ENCODE measurements at places on chromosomes 13 and 19. TPM values are rescaled to one million over a fixed set of nuclear protein-coding genes. Genes with fewer than 3 reads are reported as not detected.
A peak's percentile ranks its signal among the peaks of the same experiment; 100 is the strongest.

Gene FAM83E
- 34.1 TPM for total RNA-seq

DNA sequence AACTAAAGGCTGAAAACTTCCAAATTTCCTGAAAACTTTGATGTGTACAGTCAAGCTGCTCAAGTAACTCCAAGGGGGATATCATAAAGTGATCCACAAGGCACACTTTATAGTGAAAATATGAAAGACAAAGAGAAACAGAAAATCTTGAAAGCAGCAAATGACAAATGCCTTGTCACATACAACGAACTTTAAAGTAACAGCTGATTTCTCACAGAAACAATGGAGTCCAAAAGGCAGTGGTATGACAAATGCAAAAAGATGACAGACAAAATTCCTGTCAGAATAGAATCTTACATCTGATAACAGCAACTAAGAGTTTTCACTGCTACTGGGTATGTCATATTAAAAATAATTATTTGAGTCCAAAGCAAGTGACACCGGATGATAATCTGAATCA, 1602.3 kb upstream of the PRR20A start:
- DNase-seq, result no peak

- no peak for DNase-seq
Measured at GRCh38 chr13:86729206-86729605, 930.0 kb upstream of the SLITRK6 start.

- no peak for DNase-seq
Measured at GRCh38 chr13:46996316-46997030, 99.6 kb upstream of the HTR2A start.

DNA sequence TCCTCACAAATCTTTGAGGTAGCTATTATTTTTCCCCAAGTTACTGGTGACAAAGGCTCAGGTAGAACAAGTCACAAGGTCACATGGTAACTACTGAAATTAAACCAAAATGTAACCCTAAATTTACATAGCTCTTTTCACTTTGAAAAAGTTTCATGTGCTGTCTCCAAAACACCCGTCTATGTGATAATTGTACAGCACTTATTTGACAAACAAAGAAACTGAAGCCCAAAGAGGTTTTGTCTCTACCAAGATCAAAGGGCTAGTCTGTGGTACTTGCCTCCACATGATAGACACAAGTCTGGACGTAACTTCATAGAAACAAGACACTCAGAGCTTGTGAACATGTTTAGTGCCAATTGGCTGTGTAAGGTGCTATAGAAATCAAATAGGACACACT, 108.3 kb downstream of the SACS start:
- DNase-seq, result no peak

Gene PNMA8A
- 1.5 TPM for total RNA-seq

DNA sequence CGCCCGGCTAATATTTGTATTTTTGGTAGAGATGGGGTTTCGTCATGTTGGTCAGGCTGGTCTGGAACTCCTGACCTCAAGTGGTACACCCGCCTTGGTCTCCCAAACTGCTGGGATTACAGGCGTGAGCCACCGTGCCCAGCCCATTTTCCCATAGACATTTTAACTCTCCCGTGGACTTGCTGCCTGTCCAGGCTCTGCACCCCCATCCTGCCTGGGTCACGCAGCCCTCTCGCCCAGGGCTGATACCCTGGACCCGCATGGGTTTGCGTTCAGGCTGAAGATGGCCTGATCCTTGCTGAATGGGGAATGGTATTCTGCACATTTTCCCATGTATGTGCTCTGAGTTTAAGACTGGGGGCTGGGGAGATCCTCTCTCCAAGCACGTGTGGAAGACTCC, 46.0 kb upstream of the RANBP3 start:
- DNase-seq, result peak; percentile 5

DNA sequence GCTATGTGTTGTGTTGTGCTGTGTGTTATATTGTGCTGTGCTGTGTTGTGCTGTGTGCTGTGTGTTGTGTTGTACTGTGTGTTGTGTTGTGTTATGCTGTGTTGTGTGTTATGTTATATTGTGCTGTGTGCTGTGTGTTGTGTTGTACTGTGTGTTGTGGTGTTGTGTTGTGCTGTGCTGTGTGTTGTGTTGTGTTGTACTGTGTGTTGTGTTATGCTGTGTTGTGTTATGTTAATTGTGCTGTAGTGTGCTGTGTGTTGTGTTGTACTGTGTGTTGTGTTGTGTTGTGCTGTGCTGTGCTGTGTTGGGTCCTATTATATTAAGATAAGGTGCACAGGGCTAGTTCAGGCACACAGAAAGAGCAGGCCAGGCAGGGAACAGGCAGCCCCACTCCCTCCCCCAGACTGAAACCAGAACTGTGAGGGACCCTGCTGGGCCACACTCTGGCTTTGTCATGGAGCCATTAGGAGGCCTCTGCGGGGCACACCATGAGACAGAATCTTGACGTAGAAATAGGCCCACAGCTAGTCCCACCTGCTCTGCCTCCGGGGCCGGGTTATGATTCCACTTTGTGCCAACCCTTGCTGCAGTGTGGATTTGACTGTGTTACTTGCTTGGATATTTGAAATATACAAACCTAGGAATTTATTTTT, 12.1 kb downstream of the SOX1 start:
- DNase-seq, result no peak

DNA sequence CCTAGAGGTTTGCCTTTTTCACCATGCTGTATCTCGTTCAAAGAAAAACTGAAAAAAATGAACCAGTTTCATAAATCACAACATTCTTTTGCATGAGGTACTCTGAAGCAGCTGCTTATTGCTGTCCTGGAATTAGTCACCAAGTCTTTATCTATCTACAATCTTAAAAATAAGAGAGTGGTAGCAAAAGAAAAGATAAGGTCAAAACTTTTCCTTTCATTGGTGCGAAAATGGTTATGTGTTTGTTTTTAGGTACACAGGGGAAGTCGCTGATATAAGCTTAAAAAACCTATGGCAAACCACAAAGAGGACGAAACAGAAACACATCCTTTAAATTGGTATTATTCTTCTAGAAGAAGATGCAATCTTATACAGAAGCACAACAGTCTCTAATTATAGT, 20.7 kb downstream of the OBI1 start:
- DNase-seq, result no peak

DNA sequence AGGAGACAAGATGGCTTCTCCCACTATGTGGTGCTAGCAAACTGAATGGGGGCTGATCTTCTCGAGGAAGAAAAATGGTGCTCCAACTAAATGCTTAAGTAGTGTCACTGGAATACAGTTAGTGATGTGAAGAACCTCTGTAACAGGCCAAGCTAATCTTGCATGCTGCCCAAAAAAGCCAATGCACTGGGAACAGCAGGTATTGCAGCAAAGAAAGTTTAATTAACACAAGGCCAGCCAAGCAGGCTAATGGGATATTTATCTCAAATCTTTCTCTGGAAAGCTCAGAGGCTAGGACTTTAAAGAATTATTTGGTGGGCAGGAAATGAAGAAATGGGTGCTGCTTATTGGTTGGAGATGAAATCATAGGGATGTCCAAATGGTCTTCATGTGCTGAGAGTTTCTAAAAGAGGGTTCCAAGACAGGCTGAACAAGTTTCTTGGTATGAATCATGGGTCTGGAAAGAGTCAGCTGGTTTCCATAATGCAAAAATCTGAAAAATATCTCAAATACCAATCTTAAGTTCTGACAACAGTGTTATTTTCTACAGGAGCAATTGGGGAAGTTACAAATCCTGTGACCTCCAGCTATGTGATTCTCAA, 1550.5 kb downstream of the SLITRK5 start:
- no peak for DNase-seq

DNA sequence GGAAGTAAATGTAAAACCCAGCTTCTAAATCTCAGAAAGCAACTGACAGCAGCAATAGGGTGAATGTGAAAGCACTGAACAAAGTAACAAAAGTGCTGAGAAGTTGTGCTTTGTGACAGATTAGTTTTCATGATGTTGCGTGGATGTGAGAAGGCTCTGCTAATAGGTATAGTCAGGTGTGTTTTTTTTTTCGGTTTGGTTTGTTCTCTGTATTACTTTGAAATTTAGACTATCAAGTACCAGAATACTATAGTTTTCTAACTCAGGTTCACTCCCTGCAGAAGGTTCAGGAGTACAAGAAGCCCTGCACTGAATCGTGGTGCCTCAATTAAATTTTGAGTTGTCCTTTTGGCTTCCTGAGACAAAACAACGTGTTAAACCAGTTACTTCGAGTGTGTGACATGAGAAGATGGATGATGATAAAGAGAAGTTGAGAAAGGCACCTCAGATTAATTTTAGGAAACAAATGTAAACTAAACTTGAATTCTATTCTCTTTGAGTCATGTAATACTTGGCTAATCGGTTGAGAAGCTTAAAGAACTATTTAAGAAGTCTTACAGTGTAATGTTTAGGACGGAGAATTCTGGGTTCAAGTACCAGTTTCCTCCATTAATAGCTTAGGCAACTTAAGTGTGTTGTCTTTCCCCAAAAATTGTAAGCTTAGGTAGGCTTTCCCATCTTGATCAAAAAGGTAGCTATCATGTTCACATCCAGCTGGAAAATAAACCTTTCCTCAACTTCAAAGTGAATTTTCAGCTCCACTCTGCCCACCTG, 10.3 kb downstream of the MIR17HG start:
- no peak for DNase-seq

GRCh38 chr13:105177265-105177900, 1358.1 kb downstream of the EFNB2 start:
- DNase-seq, result no peak

DNA sequence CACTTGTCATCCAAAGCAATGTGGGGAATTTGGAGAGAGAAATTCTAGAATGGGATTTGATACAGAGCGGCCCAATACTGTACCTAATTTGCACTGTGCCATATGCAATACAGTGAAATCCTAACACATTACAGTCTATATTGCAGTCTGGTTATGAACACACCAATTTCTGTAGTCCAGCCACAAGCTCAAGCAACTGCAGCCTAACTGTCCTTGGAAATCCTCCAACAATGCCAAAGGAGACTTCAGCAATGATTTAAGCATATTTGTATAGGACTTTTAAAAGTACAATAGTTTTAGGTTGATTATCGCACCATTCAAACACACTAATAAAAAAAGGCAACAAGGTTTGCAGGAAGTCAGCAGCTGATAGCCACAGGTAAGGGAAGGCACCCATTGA, 17.3 kb downstream of the DIAPH3 start:
- DNase-seq, result no peak

DNA sequence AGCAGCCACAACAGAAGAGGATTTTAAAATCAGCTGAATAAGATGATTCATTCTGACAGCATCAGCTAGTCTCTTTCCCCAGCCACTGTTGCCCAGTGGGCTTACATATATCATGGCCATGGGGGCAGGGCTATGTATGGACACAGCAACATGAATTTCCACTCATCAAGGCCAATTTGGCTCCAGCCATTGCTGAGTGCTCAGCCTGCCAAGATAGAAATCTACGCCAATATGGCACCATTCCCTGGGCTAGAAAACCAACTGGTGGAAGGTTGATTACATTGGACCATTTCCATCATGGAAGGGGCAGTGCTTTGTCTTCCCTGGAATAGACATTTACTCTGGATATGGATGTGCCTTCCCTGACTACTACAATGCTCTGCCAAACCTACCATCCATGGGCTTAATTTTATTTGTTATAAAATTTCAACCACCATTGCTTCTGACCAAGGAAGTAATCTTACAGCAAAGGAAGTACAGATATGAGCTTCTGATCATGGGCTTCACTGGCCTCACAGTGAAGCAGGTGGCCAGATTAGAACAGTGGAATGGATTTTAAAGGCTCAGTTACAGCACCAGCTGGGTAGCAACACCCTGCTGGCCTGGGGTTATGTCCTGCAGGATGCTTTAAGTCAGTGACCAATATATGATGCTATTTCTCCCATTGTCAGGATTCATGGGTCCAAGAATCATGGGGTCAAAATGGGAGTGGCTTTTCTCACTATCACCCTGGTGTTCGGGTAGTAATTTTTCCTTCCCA, 9.8 kb upstream of the ALOX5AP start:
- no peak for DNase-seq

Gene C19orf67
- total RNA-seq, result not detected

DNA sequence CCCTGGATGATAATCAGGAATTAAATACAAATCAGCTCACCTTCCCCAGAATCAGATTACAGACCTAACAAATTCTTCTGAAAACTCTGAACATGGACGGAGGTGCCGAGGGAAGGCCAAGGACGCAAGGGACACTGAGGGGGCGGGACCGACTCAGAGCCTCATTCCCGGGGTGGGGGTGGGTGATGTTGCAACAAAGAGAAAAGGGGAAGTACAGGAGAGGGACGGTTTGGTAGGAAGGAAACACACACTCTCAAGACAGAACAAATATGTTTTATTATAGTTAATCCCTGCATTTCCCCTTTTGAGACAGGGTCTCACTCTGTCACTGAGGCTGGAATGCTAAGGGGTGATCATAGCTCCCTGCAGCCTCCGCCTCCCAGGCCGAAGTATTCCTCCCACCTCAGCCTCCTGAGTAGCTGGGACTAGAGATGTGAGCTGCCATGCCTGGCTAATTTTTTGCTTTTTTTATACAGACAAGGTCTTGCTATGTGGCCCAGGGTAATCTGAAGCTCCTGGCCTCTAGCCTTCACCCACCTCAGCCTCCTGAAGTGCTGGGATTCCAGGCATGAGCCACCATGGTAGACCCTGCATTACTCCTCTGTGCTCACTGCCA, 786 bp upstream of the LILRA2 start:
- peak; percentile 76 for DNase-seq

Measured in lower lobe of right lung (tissue), 2 donors.